ENCODE measurements at places on chromosomes 12 and 14. TPM values are rescaled to one million over a fixed set of nuclear protein-coding genes. Genes with fewer than 3 reads are reported as not detected.

- DNase-seq, result no peak
These were observed 134.8 kb upstream of the EGLN3 start for GRCh38 chr14:34085695-34086094.

DNA sequence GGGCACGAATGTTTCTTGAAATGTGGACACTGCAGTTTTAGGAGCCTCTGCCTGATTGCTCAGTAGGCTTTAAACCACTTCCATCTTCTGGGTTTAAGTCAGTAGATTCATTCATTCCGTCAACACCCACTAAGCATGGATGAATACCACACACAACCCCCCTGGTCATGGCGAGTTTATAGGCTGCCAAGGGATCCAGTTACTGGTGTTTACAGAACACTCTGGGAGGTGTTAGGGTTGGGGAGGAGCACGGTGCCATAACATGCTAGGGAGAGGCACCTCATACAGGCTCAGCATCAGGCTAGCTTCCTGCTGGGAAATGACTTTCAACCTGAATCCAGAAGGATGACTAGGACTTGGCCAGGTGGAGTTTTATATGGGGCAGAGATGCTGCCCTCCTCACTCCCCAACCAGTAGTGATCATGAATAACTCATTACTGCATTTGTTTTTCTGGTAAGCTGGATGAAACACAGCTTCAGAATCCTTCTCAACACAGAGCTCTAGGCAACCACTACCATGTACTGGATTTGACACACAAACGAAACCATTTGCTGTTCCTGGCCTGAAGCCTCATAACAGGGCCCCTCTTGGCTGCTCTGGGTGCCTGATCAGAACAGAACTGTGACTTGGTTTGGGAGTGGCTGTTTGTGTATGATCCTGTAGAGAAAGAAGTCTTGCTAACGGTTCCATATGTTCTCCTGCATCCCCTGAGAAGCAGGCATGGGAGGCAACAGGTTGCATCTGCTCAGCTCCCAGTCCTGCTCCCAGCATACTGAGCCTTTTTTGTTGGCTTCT lies 47.9 kb downstream of the FBXW8 start:
- no peak for DNase-seq

DNA sequence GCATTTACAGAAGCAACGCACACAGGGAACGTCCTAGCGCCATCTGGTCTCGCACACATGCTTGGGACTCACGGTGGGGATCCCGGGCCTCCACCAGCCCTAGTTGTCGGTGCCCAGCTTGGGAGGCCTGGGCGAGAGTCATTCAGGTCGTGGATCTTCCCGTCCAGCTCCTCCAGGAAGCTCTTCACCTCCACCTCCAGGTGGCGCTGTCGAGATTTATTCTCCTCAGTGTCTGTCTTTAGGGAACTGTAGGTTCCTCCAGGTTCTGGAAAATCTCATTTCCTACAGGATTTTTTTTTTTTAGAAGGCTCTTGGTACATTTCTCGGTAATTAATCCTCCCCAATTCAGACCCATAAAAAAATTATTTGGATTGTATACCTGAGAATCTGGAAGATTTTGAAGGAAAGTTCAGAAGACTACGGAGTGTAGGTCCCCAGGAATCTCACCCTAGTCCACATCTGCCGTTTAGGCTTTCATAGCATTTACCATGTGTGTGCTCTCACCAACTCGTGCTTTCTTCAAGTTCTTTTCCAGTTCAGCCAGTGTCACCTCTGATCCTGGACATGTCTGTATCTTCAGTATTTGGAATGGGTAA lies 910.0 kb downstream of the TMEM121 start:
- peak; percentile 85 for DNase-seq

- no peak for DNase-seq
These were observed 20.5 kb downstream of the RILPL1 start for GRCh38 chr12:123512838-123513665.

- DNase-seq, result no peak
These were observed 52.7 kb downstream of the PELI2 start for GRCh38 chr14:56170877-56171422.

- no peak for DNase-seq
These were observed 418.4 kb downstream of the MDGA2 start for GRCh38 chr14:47257013-47257412.

GRCh38 chr12:110033888-110034287 lies 14.4 kb downstream of the C12orf76 start:
- DNase-seq, result no peak

DNA sequence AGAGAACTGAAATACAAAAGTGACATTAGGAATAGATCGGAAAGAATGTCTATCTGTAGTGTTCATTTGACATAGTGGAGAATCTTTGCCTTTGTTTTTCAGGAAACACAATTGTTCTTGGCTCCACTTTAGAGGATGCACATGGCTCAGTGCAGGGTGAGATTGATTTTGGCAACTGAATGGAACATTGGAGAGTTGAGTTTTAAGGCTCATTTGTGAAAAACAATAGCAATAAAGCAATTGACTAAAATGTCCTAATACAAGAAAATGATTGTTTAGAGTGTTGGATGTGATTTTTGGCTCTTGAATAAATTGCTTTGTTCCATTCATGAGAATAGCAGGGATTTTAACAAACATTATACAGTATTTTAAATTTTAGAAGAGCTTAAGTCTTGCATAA lies 116.4 kb downstream of the SLC38A1 start:
- DNase-seq, result no peak

DNA sequence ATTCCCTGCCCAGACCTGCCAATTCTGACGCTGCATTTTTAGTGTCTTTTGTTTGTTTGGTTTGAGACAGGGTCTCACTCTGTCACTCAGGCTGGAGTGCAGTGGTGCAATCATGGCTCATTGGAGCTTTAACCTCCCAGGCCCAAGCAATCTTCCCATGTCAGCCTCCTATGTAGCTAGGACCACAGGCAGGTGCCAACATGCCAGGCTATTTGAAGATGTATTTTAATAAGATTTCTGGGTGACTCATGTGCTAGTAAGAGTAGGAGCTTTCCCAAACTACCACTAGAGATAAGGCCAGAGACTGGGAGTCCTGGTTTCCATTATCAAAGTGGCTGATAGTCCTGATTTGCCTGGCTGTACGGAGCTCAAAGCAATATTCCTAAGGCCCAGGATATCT lies 693.3 kb downstream of the MED13L start:
- no peak for DNase-seq

DNA sequence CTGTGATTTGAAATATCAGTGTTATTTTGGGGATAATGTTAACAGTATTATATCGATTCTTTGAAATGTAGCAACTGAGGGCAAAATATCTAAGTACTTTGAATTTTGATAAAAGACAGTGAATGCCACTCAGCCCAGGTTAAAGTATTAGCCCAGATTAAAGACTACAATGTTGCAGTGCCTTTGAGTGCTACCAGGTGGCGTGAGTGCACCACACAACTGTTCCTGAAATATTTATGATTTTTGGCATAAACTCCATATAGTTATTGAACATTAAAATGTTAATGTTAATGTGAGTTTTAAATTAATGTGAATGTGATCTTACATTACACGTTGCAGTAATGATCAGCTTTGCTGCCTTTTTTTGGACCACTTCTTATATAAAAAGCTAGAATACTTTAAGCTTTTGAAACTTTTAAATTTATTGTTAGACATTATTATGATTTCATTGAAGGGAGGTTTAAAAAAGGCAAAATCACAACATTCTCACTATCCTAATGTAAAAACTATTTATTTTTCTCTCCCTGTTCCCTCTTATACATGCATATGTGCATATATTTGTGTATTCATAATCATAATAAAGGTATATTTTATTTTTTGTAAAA lies 22.5 kb downstream of the MRPS35 start:
- peak; percentile 74 for DNase-seq

DNA sequence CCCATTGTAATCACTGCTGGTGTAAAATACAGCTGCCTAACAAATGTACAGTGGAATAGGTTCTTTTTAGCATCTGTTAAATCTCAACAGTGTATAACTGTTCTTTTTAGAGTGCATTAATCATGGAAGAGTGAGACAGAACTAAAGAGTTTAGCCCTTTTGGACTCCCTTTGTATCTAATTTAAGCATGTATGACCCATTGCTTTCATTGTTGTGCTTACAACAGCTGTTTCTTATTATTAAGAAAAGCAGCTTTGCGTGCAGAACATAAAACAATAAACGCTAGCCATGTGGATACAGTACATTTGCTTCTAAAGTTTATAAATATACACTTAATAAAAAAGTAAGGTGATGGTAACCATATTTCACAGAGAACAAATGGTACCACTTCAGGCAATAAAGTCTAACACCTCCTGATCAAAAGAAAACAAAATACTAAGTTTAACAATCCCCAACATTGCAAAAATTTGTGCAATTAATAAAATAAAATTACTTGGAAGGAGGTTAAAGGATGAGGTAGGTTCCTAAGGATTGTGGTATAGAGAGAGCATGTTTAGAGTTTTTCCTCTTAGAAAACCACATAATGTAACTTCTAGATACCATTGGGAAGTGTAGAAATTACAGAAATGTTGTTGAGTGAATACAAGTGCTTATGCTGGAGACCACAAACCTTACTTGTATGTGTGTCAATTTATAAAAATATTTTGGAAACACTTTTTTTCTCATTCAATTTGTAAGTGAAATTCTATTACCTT lies 448.7 kb downstream of the SLC6A15 start:
- DNase-seq, result no peak

GRCh38 chr14:72604133-72604532 lies 289.8 kb downstream of the DPF3 start:
- no peak for DNase-seq

- DNase-seq, result no peak
These were observed 2.3 kb upstream of the RNU7-1 start for GRCh38 chr12:6941267-6941666.

SLC25A47 gene
- total RNA-seq, result not detected

MEG3 gene
- total RNA-seq, result not detected

A2M gene
- not detected for total RNA-seq

Measured in Karpas-422 (cell line).